Smooth muscle cell of trachea (primary cell): ENCODE measurements at places on chromosomes 3 and 15. TPM values are rescaled to one million over a fixed set of nuclear protein-coding genes. Genes with fewer than 3 reads are reported as not detected.

The WDR82 gene
- total RNA-seq, result 66.3 and 69.6 TPM in 2 replicates

The UACA gene
- total RNA-seq, result 107 and 164 TPM in 2 replicates

The FBLN2 gene
- 195 and 656 TPM in 2 replicates for total RNA-seq

The GRIP2 gene
- 0.15 and 0.17 TPM in 2 replicates for total RNA-seq

The WDR76 gene
- total RNA-seq, result 4.1 and 24.7 TPM in 2 replicates

The ZIC1 gene
- not detected in 2 replicates for total RNA-seq

The CPN2 gene
- not detected in 2 replicates for total RNA-seq
